ENCODE measurements at places on chromosomes 7 and 10. TPM values are rescaled to one million over a fixed set of nuclear protein-coding genes. Genes with fewer than 3 reads are reported as not detected.

GRCh38 chr7:45682358-45682735, 108.2 kb downstream of the ADCY1 start:
- no peak for DNase-seq

GRCh38 chr7:46848944-46849343, 733.0 kb downstream of the TNS3 start:
- DNase-seq = no peak

GRCh38 chr10:24210501-24210900, 1.6 kb downstream of the KIAA1217 start:
- DNase-seq = no peak

CPED1 gene
- 43.0 TPM for polyA plus RNA-seq
